NCI-H345 (cell line): ENCODE measurements at places on chromosomes 13 and 19.

- no peak for DNase-seq
These were observed 258.7 kb upstream of the GPC6 start for GRCh38 chr13:92967923-92968322.

DNA sequence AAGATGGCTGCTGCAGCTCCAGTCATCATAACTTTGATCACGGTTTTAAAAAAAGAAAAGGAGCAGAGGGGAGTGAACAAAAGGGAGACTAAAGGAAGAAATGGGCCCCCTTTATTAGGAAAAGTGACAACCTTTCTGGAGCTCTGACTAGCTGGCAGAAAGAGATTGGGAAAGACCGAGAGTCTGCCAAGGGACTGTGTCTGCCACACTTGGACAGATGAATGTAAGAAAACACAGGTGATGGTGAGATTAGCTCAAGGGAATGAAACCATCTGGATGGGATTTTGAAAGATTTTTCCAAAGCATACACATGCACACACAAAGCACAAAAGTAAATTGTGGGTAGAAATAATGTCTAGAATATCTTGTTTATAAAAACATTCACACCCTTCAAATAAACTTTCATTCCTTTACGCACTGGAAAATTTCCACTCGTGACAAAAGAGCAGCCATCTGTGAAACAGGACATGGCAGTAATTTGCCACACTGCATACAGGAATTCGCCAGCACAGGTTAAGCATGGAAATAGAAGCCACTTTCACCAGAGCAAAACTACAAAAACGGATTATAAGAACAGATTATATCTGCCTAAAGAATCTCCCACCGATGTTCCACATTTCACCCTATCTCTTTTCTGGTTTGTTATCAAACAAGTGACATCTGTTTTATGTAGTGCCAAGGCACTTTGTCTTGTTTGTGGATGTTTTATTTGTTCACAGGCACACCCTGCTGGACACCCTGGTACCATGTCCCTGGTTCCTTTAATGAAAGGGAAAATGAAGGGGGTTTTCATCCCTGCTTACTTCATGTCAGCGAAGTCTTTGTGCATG, 819.5 kb downstream of the DIAPH3 start:
- DNase-seq, result no peak

DNA sequence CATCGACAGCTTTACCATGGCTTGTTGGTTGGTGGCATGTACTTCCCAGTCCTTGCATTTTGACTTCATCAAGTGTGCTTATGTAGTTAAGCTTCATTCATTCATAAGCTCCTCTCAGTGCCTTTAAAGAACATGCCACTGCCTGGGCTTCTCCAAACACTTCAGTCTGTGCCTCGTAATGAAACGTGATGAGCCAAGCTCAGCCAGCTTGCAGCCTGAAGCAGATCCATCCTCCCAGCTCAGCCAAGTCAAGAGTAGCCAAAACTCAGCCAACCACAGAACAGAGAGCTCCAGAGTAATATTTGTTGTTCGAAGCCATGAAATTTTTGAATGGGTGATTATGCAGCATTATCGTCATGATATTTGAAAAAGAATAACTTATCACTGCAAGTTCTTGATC, 989.7 kb downstream of the EFNB2 start:
- DNase-seq, result no peak

DNA sequence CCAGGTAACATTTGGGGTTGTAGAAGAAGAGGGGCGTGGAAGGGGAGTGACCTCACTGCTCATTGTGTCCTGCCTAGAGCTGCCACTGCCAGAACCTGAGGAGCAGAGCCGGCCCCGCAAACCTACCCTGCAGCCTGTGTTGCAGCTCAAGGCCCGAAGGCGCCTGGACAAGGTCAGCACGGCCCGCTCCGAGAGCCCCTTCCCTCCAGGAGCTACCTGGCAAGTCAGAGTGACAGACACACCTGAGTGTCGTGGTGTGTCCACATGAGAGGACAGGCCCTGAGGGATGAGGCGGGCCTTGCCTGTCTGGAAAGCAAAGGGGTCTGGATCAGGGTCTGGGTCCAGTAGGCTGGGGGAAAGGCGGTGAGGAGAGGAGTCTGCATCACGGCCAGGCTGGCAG, 6.8 kb downstream of the KMT2B start:
- no peak for DNase-seq

GRCh38 chr13:37094099-37094498, 11.4 kb downstream of the CSNK1A1L start:
- DNase-seq, result no peak

- DNase-seq, result no peak
These were observed 19.9 kb upstream of the DHRS12 start for GRCh38 chr13:51823863-51824262.

- no peak for DNase-seq
These were observed 22.3 kb downstream of the ZSWIM9 start for GRCh38 chr19:48192750-48193149.

GRCh38 chr13:111945086-111945485, 121.9 kb upstream of the SOX1 start:
- DNase-seq, result no peak

DNA sequence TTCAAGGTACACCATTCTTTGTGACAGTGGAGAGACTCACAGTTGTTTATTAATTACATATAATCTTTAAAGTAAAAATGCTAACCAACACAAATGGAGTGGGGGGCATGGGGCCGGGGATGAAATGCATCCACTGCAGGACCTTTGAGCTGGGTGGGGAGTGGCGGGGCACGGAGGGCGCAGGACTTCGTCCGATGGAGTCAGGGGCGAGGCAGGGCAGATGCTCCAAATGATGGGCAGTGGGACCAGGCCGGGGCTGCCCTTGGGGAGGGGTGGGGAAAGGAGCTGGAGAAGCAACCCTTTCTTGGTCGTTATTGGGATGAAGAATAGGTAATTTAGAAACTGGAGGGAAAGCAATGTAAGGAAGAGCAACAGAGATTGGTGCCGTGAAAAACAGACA, 220.0 kb downstream of the TEX29 start:
- DNase-seq, result no peak

DNA sequence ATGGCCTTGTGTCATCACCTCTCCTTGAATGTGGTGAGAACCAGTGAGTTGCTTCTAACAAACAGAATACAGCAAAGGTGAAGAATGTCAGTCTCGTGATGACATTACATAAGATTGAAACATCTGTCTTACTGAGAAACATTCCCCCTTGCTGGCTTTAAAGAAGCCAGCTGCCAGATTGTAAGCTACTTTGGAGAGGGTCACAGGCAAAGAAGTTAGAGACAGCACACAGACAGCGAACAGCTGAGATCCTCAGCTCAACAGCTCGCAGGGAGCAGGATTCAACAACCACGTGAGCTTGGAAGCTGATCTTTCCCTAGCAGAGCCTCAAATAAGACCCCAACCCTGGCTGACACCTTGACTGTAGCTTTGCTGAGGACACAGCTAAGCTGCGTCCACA, 367.9 kb downstream of the LIG4 start:
- DNase-seq, result no peak

- no peak for DNase-seq
These were observed 138.4 kb downstream of the POSTN start for GRCh38 chr13:37460166-37460565.

DNA sequence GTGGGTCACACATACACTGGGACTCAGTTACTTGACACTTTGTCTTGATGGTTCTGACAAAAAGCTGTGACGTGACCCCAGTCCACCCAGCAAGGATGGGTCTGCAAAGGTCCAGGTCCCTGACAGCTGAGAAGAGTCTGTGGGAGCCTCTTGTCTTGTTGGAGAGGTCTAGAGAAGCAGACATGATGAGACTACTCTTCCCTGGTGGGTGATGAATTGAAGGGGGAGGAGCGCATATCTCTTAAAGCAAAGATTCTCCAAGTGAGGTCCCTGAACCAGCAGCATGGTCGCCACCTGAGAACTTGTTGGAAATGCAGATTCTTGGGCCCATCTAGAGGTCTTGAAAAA, 78.5 kb upstream of the MEDAG start:
- DNase-seq, result no peak

- DNase-seq, result no peak
These were observed 2.0 kb upstream of the FFAR1 start for GRCh38 chr19:35345671-35346111.

DNA sequence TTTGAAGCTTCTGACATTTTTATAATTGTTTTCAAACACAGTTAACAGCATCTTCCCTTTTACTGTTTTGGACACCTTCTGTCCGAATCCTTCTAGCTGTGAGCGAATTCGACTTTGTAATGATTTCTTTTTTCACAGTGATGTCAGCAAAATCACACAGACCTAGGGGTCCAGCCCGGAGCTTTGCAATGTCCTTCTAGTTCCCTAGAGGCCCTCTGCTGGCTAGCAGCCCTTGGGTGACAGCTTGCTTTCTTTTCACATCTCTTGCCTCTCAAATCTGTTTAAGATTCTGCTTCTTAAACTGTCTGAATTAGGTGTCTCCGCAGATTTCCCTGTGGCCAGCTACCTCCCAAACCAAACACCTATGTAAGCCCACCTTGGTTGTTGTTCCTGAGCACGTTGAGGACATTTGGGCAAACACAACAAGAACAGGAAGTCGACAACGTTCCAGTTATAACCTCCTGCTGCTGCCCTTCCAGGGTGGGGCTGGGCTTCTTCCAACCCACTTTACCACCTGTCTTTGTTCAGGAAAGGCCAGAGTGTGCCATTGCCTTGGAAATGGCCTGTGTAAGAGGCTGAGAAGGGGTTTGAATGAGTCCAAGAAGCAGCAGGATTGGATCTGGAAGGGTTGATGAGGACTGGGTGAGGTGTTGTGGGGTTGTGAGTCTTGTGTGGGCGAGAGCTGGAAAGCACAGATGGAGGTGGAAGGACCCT, 123.1 kb downstream of the ATP8A2 start:
- peak; percentile 40 for DNase-seq

- DNase-seq, result peak; percentile 18
These were observed 57.9 kb upstream of the VSTM2B start for GRCh38 chr19:29467824-29468401.

- DNase-seq, result no peak
These were observed 7.9 kb downstream of the CAB39L start for GRCh38 chr13:49435992-49436391.

- no peak for DNase-seq
These were observed 321.8 kb upstream of the HTR2A start for GRCh38 chr13:47218611-47219010.

GRCh38 chr13:33514362-33514761, 228.8 kb upstream of the STARD13 start:
- no peak for DNase-seq

- no peak for DNase-seq
These were observed 242.4 kb downstream of the KLF12 start for GRCh38 chr13:73891805-73892204.

GRCh38 chr19:40279761-40280607, 5.2 kb downstream of the AKT2 start:
- DNase-seq, result no peak

GRCh38 chr13:39663508-39663907, 8.0 kb downstream of the COG6 start:
- no peak for DNase-seq

DNA sequence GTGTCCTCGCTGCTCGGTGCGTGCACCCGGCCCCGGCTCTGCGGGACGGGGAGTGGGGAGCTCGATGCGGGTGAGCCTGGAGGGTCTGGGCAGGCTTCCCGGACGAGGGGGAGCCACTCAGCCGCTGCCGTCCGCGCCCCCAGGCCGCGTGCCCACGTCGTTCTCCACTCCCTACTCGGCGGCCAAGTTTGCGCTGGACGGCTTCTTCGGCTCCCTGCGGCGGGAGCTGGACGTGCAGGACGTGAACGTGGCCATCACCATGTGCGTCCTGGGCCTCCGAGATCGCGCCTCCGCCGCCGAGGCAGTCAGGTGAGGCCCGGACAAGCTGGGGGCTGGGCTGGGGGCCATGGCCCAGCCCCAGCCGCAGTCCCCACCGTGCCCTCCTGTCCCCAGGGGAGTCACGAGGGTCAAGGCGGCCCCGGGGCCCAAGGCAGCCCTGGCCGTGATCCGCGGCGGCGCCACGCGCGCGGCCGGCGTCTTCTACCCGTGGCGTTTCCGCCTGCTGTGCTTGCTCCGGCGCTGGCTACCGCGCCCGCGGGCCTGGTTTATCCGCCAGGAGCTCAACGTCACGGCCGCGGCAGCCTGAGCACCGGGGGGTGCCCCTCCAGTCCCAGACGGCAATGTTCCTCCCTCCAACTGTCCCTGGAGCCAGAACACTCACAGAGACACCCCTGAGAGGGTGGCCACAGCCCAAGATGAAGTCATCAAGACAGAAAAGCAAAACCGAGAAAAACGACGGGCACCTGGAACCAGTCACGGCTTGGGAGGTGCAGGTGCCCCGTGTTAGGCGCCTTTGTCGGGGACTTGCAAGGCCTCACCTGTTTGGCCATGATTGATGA, 2.5 kb upstream of the RPL36 start:
- no peak for DNase-seq

- no peak for DNase-seq
These were observed 8.1 kb downstream of the DGKH start for GRCh38 chr13:42056583-42056982.

DNA sequence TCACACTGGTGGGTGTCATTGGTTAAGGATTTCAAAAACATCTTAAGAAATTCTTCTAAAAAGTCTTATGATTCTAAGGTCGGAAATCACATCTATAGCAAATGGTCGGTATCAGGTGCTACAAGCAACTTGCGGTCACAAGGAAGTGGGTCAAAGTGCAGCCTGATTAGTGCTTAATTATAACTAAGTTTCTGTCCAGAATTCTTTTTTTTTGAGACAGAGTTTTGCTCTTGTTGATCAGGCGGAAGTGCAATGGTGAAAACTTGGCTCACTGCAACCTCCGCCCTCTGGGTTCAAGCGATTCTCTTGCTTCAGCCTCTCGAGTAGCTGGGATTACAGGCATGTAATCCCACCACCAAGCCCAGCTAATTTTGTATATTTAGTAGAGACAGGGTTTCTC, 1.2 kb upstream of the GDF15 start:
- no peak for DNase-seq

- DNase-seq, result no peak
These were observed 1.1 kb downstream of the SYT3 start for GRCh38 chr19:50638600-50638999.

DNA sequence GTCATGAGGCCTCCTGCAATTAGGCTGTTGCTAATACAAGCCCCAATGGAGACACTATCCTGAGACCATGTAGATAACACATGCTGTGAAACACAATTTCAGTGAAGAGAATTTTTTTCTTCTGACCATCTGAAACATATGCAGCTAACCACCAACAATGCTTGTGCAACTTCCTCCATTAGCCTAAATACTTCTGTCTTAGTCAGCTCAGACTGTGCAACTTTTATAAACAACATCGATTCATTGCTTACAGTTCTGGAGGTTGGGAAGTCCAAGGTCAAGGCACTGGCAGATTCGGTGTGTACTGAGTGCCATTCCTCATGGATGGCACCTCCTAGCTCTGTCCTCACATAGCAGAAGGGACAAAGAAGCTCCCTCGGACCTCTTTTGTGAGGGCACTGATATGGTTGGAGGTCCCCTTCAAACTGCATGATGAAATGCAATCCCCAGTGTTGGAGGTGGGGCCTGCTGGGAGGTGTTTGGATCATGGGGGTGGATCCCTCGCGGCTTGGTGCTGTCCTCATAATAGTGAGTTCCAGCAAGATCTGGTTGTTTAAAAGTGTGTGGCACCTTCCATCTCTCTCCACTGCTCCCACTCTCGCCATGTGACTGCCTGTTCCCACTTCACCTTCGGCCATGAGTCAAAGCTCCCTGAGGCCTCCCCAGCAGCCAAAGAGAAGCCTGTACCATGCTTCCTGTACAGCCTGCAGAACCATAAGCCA, 27.7 kb downstream of the STK24 start:
- no peak for DNase-seq
